Type B pancreatic cell (in vitro differentiated cells): ENCODE measurements at places on chromosomes 1 and 21. TPM values are rescaled to one million over a fixed set of nuclear protein-coding genes. Genes with fewer than 3 reads are reported as not detected.

Gene SEMA6C
- total RNA-seq: 10.6 and 37.1 TPM in 2 replicates

Gene COL9A2
- 7.7 and 19.8 TPM in 2 replicates for total RNA-seq

- DNase-seq: no peak
Observed at GRCh38 chr1:223022641-223023473, 120.2 kb downstream of the TLR5 start.

DNA sequence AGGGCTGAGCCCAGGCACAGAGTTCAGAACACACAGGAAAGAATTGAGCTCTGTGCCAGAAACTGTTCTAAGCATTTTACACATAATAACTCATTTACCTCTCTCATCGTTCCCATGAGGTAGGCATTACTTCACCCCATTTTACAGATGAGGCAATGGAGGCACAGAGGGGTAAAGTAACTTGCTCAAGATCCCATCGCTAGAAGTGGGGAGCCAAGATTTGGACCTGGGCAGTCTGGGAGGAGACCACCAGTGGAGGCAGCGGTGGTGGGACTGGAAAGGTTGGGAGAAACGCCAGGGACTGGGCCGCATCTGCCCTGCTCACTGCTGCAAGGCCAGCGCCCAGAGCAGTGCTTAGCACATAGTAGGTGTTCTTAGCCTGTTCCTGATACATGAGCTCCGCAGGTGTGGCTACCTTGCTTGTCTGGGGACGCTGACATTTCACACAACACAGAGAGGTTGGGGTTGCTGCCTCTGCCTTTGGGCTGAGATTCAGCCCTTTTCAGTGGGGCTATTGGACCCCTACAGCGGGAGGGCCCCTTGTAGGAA lies 27.8 kb upstream of the EPS8L3 start:
- peak; percentile 62 for DNase-seq

DNA sequence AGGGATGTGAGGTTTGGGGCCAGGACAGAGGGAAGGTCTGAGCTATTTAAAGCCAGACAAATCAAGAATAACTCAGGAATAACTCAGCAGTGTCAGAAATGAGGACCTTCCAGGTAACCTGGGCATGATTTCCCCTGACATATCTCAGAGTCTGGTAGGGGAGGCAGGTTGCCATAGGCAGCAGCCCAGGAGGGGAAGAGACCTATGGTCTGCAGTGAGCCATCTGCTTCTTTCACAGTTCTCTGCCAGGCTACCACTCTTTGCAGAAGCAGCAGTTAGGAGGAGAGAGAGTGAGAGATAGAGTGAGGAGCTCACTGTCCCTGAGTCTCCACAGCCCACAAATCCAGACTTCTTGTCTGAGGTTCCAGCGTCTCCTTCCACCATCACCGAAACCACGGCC lies 6.3 kb upstream of the VSIG8 start:
- DNase-seq: no peak
